Ureter (tissue), 1 donor: ENCODE measurements at places on chromosomes 6 and 20.

DNA sequence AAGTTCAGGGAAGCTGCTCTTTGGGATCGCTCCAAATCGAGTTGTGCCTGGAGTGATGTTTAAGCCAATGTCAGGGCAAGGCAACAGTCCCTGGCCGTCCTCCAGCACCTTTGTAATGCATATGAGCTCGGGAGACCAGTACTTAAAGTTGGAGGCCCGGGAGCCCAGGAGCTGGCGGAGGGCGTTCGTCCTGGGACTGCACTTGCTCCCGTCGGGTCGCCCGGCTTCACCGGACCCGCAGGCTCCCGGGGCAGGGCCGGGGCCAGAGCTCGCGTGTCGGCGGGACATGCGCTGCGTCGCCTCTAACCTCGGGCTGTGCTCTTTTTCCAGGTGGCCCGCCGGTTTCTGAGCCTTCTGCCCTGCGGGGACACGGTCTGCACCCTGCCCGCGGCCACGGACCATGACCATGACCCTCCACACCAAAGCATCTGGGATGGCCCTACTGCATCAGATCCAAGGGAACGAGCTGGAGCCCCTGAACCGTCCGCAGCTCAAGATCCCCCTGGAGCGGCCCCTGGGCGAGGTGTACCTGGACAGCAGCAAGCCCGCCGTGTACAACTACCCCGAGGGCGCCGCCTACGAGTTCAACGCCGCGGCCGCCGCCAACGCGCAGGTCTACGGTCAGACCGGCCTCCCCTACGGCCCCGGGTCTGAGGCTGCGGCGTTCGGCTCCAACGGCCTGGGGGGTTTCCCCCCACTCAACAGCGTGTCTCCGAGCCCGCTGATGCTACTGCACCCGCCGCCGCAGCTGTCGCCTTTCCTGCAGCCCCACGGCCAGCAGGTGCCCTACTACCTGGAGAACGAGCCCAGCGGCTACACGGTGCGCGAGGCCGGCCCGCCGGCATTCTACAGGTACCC lies at the start of gene ESR1:
TSS of gene ESR1 (plus strand) at position 170 of the 858 bp plus-strand sequence. CDS start at position 401, 231 bp downstream.
- no peak for DNase-seq

DNA sequence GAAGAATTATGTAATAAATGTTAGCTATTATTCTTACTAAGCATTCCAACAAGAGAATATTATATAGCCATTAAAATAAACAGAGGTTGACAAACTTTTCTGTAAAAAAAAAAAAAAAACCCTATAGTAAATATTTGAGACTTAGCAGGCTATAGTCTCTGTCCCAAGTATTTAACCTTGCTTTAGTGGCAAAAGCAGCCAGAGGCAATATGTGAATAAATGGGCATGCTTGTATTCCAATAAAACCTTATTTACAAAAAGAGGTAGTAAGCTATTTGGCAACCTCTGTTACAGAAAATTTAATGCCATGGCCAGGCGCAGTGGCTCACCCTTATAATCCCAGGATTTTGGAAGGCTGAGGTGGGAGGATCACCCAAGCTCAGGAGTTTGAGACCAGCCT lies 14.6 kb downstream of the CDK5RAP1 start:
- DNase-seq, result no peak

GRCh38 chr20:62951896-62952372 lies 575 bp upstream of the SLC17A9 start:
- DNase-seq, result no peak

DNA sequence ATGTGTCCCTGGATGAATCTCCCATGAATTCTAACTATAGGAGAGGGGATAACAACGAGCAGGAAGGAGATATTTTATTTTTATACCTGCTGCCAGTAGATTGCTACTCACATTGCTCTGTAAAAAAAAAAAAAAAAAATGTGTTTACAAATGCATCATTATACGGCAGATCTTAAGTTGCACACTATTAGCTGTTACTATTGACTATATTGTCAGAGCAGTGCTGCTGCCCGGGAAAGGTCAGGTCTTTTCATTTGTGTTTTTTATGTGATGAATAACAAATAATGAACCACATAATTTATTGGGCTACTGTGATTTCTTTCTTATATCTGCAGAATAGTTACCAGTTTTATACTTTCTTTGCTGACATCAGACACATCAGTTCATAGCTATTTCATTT lies 393.3 kb downstream of the C6orf118 start:
- no peak for DNase-seq

DNA sequence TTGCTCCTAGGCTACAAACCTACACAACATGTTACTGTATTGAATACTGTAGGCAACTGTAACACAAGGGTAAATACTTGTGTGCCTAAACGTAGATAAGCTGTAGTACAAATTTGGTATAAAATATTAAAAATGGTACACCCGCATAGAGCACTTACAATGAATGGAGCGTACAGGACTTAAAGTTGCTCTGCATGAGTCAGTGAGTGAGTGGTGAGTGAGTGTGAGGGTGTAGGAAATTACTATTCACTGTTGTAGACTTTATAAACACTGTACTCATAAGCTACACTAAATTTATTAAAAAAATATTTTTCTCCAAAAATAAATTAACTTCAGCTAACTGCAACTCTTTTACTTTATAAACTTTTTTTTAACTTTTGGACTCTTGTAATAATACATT lies 391.6 kb downstream of the ADGRB3 start:
- no peak for DNase-seq

DNA sequence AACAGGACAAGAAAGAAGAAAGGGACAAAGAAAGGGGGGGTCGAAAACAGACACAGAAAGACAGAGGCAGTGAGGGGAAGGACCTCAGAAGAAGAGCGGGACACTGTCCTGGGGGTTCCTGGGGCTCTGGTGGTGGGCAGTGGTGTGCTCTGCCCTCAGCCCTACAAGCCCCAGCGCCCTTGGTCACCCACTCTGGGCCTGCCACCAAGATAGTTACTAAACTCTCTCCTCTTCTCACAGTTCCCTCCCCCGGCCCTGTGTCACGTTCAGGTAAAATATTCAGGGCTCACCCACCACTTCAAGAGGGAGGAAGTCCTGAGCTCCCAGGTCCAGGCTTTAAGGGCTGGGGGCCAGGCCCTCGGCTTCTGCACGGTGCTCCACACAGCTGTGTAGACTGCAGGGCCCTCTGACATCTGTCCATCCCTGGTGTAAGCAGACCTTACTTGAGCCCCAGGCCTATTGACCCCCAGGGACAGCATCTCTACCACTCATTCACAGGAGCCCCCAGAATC lies 87.4 kb downstream of the MRPL14 start:
- no peak for DNase-seq

GRCh38 chr20:6715401-6715941 lies 52.0 kb upstream of the BMP2 start:
- DNase-seq, result no peak

- no peak for DNase-seq
These were observed 17.7 kb downstream of the POM121L2 start for GRCh38 chr6:27294409-27294808.

DNA sequence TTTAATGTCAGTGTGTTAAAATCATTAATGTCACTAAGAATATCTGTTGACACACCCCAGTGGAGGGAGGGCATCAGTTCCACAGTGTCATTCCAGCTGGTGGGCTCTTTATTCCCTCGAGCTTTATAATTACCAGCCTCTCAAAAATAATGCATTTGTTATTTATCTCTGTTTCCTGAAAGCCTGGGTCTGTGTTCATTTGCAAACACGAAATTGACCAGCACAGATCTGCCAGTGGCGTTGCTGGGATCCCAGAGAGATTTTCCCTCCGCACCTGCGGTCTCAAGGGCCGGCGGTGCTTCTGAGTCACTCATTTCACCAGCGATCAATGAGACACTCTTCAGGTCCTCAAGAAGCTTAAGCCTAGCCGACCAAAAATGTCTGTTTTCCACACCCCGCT lies 5.7 kb upstream of the PYGB start:
- peak; percentile 38 for DNase-seq

- DNase-seq, result no peak
These were observed 15.6 kb downstream of the PPP1R10 start for GRCh38 chr6:30601436-30601814.

GRCh38 chr6:93721386-93722048 lies 302.2 kb upstream of the EPHA7 start:
- no peak for DNase-seq

DNA sequence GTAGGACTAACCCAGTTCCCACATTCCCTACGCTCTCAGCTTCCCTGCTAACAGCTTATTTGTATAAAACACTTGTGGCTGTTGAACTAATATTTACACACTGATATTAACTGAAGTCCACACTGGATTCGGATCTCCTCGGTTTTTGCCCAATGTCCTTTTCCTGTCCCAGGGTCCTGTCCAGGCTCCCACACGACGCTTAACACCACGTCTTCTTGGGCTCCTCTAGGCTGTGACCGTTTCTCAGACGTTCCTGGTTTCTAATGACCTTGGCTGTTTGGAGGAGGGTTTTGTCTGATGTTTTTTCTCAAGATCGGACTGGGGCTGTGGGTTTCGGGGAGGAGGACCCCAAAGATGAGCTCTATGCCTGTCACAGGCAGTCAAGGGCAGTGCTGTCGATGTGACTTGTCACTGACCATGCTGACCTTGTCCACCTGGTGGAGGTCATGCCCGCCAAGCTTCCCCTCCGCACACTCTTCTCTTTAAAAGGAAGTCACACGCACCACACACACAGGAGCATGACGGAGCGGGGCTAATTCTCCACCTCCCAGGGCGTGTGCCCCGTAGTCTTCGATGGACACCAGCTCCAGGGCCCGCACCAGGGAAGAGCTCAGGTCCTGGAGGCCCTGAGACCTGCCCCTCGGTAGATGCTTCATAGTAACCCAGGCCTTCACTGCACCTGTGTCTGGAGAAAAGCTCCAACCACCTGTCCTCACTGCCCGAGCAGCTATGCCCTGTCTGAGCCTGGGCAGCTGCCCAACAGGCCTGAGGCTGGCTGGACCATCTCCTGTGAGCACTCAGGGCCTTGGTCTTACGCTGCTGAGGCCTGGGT lies 72.0 kb downstream of the TTLL2 start:
- DNase-seq, result peak; percentile 36

DNA sequence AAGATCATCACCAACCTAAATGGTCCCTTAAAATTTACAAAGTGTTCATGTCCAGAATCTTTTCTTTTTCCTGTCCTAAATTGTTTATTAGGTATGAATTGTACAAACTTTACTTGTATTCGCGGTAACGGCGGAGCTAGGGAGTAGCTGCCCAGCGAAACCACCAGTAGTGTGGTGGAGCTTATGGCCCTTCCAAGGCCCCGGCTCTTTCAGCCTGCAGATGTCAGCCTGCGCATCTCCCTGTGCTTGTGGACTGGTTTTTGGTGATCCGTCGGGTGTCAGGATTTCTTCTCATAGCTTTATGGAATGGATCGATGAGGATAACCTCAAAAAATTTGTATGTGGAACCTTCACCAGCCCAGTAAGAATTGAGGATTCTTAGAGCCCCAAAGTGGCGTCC lies 27.2 kb upstream of the ENPP1 start:
- DNase-seq, result no peak

- DNase-seq, result no peak
These were observed 50.8 kb downstream of the KAT14 start for GRCh38 chr20:18188434-18188833.

- no peak for DNase-seq
These were observed 48.6 kb upstream of the NAA20 start for GRCh38 chr20:19968466-19969073.

DNA sequence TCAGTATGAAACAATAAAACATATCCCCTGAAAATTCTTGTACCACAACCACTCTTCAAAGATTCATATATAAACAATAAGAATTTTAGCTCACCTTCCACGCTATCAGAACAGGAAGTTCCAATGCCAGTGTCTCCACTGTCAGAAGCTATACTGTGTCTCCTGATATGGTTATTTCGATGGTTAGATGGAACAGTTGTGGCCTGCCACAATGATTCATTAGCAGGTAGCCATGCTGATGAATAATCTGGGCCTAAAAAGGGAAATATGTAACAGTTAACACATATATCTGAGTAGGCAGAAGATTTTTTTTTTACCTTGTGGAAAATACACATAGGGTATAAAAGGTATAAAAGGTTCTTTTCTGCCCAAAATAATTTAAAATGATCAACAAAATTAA lies 19.0 kb downstream of the CEP85L start:
- no peak for DNase-seq

- no peak for DNase-seq
These were observed 13.3 kb downstream of the SLA2 start for GRCh38 chr20:36632487-36633284.

- DNase-seq, result no peak
These were observed 9.8 kb downstream of the MUC22 start for GRCh38 chr6:31020057-31020456.
